ENCODE measurements at places on chromosomes 13 and 19. TPM values are rescaled to one million over a fixed set of nuclear protein-coding genes. Genes with fewer than 3 reads are reported as not detected.

- peaks cover 19% of the 10 kb centered on the region for H3K36me3 ChIP-seq
- no peak overlapping the region for H3K4me3 ChIP-seq
- H3K27me3 ChIP-seq = no peaks in the 10 kb centered on the region
- DNase-seq = no peak
These were observed 14.3 kb downstream of the AKAP8 start for GRCh38 chr19:15365264-15365663.

DNA sequence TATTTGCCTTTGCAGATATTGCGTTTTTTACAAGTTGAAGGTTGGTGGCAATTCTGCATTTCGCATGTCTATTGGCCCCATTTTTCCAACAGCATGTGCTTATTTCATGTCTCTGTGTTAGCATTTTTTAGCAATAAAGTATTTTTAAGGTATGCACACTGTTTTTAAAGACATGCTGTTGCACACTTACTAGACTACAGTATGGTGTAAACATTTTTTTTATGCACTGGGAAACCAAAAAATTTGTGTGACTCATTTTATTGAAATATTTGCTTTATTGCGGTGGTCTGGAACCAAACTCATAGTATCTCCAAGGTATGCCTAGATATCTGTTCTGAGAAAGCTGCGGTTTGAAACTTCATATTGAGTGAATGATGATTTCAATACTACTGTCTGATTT, 55.4 kb upstream of the RNF113B start:
- H3K27me3 ChIP-seq = no peaks in the 10 kb centered on the region
- no peaks in the 10 kb centered on the region for H3K36me3 ChIP-seq
- H3K4me3 ChIP-seq = no peak overlapping the region

- H3K36me3 ChIP-seq = no peaks in the 10 kb centered on the region
- no peak overlapping the region for H3K27ac ChIP-seq
- no peak for DNase-seq
- H3K27me3 ChIP-seq = peaks cover 4% of the 10 kb centered on the region
- H3K4me1 ChIP-seq = no peaks in the 10 kb centered on the region
- H3K4me3 ChIP-seq = no peak overlapping the region
These were observed 8.3 kb downstream of the RYR1 start for GRCh38 chr19:38441657-38442348.

DNA sequence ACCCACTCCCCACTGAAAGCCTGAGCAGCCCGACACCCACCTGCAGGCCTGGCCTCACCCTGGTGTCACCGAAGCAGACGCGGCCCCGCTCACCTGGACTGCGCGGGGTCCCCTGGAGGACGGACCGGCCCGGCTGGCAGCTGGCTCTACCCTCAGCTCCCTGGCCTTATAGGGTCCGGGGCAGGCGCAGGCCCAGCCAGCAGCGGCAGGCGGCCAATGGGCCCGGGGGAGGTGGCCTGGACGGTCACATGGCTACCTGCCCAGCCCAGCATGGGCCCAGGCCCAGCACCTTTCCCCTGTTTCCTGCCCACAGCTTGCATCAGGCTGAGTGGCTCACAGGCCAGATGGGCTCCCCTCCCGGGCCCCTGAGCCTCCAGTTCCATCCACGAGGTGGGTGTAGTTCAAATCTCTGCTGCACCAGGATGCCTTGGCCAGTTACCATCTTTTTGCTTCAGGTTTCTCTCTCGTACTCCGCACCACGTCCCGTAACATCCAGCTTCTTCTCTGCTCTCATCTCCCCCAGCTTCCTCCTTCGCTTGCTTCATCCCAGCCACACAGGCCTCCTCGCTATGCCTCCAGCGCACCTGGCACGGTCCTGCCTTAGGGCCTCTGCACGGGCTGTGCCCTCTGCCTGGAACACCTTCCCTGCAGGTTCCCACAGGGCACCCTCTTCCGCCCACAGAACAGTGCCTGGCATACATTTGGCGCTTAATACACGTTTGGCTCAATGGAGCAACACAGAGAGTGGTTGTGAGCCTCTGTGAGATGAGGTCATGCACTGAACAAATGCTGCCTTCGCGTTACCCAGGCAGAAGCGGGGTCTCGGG, at the start of gene PLIN4:
Gene PLIN4, minus strand, starts transcription at position 142 of the 827 bp plus-strand sequence. CDS start 214 bp downstream, outside the sequence.
- H3K36me3 ChIP-seq = peaks cover 4% of the 10 kb centered on the region
- DNase-seq = no peak
- no peaks in the 10 kb centered on the region for H3K27me3 ChIP-seq
- H3K27ac ChIP-seq = peak within 1 kb of the TSS; percentile 78

DNA sequence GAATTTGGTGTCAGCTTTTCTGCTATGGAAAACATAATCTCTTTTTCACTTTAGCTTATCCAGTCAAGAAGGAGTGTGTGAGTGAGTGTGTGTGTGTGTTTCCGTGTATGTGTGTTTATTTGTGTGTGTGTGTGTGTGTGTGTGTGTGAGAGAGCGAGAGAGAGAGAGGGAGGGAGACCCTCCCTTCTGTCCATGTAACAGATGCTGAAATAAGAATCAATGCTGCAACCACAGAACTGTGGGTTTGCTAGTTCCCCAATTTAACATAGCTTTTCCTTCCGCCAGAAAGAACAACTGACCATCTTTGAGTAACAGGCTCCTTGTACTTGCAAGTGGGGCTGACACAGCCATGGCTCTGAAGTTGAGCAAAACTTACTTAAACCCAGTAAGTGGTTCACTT, 5.2 kb downstream of the LCP1 start:
- DNase-seq = no peak
- H3K27me3 ChIP-seq = no peaks in the 10 kb centered on the region
- no peaks in the 10 kb centered on the region for H3K4me1 ChIP-seq

DNA sequence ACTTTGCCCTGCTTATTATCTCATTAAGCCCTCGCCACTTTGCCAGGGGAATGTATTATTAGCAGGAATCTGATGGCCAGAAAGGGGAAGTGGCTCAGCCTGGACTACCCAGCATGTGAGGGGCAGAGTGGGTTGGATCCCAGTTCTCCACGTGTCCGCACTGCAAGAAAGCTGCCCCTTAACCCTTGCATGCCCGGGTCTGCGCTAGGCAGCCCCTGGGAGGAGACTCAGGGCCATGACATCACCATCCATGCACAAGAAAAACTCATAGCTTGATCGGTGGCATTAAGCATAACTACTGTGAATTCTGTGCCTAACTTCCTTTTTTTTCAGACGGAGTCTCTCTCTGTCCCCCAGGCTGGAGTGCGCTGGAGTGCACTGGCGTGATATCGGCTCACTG, 8.9 kb downstream of the CACNG8 start:
- no peak overlapping the region for H3K4me3 ChIP-seq
- no peaks in the 10 kb centered on the region for H3K27me3 ChIP-seq
- no peak for DNase-seq
- no peak overlapping the region for H3K27ac ChIP-seq
- H3K36me3 ChIP-seq = no peaks in the 10 kb centered on the region

DNA sequence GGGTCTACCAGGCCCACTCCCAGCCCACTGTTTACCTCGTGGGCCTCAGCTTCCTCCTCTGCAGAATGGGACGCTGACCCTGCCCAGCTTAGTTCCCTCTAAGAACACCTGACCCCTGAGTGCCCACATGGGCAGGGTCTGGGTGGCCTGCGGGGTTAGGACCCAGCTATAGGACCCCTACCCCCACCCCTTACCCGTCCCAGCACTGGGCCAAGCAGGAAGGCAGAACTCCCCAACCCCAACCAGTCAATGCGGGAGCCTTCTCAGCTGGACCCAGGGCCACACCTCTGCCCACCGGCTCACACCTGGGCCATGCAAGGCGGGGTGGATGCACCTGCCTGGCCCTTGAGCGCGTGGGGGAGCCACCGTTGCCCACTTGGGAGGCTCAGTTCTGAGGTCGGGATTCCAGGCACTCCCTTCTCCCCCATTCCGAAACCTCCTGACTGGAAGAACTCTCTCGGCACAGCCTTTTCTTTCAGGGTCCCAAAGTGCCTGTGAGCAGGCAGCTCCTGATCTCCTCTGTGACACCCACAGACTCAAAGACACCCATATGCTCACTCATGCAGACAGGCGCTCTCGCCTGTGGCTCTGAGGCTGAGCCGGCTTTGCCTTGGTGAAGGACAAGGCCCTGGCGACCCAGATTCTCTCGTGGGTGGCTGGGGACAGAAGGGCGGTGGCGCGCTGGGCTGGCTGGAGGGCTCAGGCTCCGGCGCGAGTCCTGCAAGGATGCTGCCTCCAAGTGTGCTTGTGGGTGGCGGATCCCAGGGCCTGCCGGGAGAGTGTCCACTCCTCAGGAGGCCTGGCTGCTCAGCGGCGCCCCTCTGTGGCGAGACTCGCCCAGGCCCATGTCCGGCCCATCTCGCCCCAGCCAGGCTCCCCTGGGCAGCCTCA, 27.9 kb upstream of the PARP4 start:
- no peak for DNase-seq
- H3K27me3 ChIP-seq = no peaks in the 10 kb centered on the region
- peaks cover 2% of the 10 kb centered on the region for H3K4me1 ChIP-seq
- H3K36me3 ChIP-seq = no peaks in the 10 kb centered on the region
- no peak overlapping the region for H3K27ac ChIP-seq

DNA sequence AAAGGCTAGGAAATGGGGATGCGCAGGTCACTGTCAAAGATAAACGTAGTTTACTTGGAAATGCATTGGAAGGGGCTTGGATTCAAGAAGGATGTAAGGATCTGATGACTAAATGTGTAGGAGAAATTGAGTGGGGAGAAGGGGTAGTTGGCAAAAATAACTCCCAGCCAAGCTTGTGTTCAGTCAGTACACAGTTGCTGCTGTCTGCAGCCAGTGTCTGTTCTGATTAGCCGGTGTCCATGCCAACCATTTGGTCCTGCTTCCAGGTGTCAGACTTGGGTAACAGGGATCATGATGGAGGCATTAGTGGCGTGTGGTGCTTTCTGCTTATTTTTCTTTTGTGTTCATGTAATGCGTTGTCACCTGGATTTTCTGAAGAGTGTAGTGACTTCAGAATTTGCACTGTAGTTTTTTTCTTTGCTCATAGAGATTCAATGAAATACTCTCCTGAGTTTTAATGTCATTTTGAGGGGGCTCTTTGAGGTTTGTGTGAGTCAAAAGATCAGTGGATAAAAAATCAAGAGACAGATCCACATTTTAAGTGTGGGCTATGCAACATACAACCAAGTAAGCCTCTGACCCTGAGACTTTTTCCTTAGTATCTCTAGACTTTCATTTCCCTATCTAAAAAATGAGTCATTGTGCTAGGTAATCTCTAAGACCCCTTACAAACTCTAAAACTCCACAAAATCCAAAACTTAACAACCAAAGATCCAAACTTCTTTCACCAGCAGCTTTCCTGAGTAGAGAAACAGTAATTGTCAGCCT, 103.9 kb downstream of the WDFY2 start:
- H3K4me1 ChIP-seq = peaks cover 2% of the 10 kb centered on the region
- H3K36me3 ChIP-seq = no peaks in the 10 kb centered on the region
- no peak overlapping the region for H3K27ac ChIP-seq
- no peak overlapping the region for H3K4me3 ChIP-seq

- no peak overlapping the region for H3K4me3 ChIP-seq
- H3K27me3 ChIP-seq = no peaks in the 10 kb centered on the region
- no peaks in the 10 kb centered on the region for H3K36me3 ChIP-seq
- H3K4me1 ChIP-seq = peaks cover 46% of the 10 kb centered on the region
- H3K27ac ChIP-seq = no peak overlapping the region
These were observed 52.2 kb downstream of the GATAD2A start for GRCh38 chr19:19457671-19458070.

- no peaks in the 10 kb centered on the region for H3K4me1 ChIP-seq
- H3K27ac ChIP-seq = no peak overlapping the region
- no peaks in the 10 kb centered on the region for H3K27me3 ChIP-seq
- H3K4me3 ChIP-seq = no peak overlapping the region
- DNase-seq = no peak
- H3K36me3 ChIP-seq = no peaks in the 10 kb centered on the region
These were observed 138.5 kb downstream of the PCDH9 start for GRCh38 chr13:67091603-67092002.

DNA sequence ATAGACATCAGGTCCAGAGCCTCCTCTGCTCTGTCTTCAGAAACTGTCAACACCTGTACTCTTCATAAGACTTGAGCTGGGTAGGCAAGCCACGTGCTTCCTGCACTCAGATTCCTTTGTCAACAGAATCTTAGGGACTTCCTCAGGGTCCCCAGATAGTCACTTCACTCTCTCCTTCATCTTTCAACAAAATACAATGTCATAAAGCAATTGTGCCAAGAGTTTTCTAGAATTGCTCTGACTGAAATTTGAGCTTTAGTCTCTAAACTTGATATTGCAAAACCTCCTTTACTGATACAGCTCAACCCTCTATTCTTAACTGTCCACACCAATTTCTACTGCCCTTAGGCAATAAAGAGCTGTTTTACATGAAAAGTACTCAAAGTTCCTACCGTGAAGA, 179.9 kb downstream of the IRS2 start:
- no peak overlapping the region for H3K4me3 ChIP-seq
- H3K27ac ChIP-seq = peak overlapping the region; percentile 84
- DNase-seq = no peak
- H3K36me3 ChIP-seq = no peaks in the 10 kb centered on the region

- H3K27me3 ChIP-seq = no peaks in the 10 kb centered on the region
- H3K36me3 ChIP-seq = no peaks in the 10 kb centered on the region
- no peak for DNase-seq
- H3K4me3 ChIP-seq = no peak overlapping the region
These were observed 15.0 kb upstream of the CLN5 start for GRCh38 chr13:76976929-76977328.

DNA sequence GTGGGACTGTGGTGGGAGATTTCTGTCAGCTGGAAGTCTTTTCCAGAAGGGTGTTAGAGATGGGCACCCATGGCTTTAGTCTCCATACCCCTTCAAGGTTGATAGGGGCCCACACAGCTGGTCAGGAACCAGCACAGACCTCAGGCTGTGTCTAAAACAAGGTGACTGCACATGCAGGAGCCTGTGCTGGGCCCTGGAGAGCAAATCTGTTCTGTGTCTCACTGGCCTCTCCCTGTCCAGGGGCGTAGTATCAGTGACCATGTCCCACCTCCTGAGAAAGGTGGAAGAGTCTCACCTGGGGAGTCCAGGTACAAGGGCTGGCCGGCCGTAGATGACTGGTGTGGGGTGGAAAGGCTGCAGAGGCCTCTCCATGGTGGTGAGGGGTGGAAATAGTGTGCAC, 19.4 kb downstream of the ZNF175 start:
- peaks cover 21% of the 10 kb centered on the region for H3K36me3 ChIP-seq
- peaks cover 9% of the 10 kb centered on the region for H3K4me1 ChIP-seq
- no peak overlapping the region for H3K4me3 ChIP-seq
- H3K27ac ChIP-seq = no peak overlapping the region
- no peak for DNase-seq

ZNF333 gene
- 11.2 TPM for total RNA-seq

TPTE2 gene
- not detected for total RNA-seq

ADGRE3 gene
- 0.28 TPM for total RNA-seq

CLEC11A gene
- 2.6 TPM for total RNA-seq

CYP2A7 gene
- total RNA-seq = not detected

RGL3 gene
- total RNA-seq = 2.4 TPM
